ENCODE measurements at places on chromosomes 4 and X.
A peak's percentile ranks its signal among the peaks of the same experiment; 100 is the strongest.

- DNase-seq: no peak
Measured at GRCh38 chr4:123017636-123018395, 95.4 kb upstream of the NUDT6 start.

- DNase-seq: no peak
Measured at GRCh38 chrX:126165721-126166461, at the start of gene DCAF12L2. Gene DCAF12L2, minus strand, starts transcription at chrX:126166289. Its CDS starts 365 bp downstream, at chrX:126165924.

DNA sequence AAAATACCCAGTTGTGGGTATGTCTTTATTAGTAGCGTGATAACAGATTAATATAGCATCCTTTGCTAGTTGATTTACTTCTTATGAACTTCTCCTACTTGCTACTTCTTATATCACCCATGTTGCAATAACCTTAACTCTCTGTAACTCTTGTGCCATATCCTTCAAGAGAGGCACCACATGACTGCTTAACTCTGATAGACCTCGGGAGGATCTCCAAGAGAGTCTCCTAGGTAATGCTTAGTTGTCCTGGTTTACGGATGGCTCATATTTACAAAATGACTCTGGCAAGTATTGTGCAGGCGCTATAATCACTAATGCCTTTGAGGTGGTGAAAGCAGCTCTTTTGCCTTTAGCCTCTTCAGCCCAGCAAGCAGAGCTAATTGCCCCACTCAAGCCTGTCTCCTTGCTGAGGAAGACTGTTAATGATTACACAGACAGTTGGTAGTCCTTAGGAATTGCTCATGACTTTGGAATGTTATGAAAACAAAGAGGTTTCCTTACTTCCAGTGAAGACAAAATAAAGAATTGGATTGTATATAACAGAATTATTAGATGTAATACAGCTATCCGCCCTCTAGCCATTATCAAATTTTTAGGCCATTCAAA, 1305.8 kb downstream of the PCDH7 start:
- DNase-seq: no peak

GRCh38 chr4:77917601-77918000, 55.0 kb downstream of the MRPL1 start:
- no peak for DNase-seq

- DNase-seq: no peak
Measured at GRCh38 chr4:140296335-140297220, 76.9 kb upstream of the SCOC start.

- no peak for DNase-seq
Measured at GRCh38 chr4:74005528-74005927, 7.1 kb upstream of the CXCL5 start.

GRCh38 chr4:70902577-70903290, 565 bp downstream of the MOB1B start:
- peak; percentile 42 for DNase-seq

DNA sequence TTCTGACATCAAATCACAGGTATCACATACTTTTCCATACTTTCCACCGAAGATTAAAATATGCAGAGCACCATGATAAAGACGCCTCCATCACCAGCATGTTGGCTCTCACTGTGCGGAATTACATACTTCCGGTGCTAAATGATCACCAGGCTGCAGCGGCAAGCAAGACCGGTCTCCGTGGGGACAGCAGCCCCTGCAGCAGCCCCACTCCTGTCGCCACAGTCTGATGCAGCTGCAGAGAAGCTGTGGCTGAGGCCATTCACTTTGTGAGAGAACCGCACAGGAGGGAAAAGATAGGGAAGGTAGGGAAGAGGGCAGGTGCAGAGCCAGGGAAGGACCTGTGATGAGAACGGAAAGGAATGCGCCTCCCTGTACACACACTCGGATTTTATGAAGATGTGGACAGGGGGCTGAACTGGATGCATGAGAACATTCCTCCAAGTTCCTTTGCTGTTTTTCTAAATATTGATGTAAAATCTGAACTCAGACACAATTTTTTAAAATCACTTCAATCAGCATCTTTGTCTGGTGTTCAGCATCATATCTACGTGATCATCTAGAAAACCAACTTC, 38.3 kb downstream of the AFAP1 start:
- DNase-seq: no peak

- DNase-seq: no peak
Measured at GRCh38 chr4:40246011-40246900, 49.4 kb downstream of the RHOH start.

GRCh38 chrX:104351173-104351769, 96.5 kb upstream of the ESX1 start:
- DNase-seq: no peak

DNA sequence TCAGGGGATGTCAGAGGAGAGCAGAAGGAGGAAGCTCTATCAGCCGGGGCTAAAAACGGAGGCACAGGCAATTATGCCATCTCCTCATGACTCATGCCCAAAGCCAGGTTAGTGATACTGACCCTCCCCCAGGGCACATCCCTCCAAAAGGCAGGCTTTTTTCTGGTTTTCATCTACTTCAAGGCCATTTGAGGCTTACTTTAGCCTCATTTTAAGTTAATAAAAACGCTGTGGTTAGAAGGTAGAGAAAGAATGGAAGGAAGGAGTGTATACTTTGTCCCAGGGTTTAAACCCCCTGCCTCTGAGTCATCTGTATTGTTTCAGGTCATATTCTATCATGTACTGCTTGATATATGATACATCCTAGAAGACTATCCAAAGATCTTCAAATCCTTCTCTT, 89.7 kb upstream of the NDP start:
- DNase-seq: no peak

GRCh38 chr4:139455126-139455538, 1.2 kb downstream of the RAB33B start:
- no peak for DNase-seq

- DNase-seq: no peak
Measured at GRCh38 chr4:177778623-177779022, 336.4 kb upstream of the AGA start.

DNA sequence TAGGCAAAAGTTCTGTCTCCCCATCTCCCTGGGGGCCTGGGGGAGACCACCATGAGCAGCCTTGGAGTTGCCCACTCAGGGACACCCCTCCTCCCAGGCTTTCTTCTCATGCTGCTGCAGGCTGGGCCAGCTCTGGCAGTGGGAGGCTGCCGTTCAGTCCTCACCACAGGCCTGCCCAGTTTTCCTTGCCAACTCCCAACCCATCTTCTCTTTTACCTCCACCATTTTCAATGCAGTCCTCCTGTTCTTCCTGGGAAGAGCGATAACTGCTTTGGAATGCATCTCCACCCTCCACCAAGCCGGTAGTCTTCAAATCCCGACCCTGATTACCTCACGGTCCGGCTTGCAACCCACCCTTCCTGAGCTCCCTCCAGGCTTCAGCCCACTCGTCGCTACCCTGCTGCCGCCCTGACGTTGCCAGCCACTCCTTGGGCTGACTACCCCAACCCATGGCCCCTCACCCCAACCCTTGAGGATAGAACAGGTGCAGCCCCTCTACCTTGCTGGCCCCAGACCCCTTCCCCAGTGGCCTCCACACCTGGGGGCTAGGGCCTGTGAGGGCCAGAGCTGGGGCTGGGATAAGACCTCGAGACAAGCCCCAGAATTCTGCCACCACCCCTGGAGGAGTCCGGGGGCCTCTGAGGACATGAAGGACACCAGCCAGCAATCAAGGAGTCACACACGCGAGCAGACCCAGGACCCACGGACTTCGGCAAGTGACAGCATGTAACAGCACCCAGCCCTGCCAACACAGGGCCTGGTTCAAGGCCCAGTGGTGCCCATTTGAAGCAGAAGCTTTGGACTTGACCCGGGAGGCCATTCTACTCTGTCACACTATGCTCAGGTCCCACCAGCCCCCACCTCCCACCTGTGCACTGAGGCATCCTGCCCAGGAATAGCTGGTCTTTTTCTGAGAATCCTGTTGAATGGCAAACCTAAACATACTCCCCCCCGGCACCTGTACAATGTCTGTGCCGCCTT, 9.2 kb downstream of the WDR1 start:
- DNase-seq: no peak

DNA sequence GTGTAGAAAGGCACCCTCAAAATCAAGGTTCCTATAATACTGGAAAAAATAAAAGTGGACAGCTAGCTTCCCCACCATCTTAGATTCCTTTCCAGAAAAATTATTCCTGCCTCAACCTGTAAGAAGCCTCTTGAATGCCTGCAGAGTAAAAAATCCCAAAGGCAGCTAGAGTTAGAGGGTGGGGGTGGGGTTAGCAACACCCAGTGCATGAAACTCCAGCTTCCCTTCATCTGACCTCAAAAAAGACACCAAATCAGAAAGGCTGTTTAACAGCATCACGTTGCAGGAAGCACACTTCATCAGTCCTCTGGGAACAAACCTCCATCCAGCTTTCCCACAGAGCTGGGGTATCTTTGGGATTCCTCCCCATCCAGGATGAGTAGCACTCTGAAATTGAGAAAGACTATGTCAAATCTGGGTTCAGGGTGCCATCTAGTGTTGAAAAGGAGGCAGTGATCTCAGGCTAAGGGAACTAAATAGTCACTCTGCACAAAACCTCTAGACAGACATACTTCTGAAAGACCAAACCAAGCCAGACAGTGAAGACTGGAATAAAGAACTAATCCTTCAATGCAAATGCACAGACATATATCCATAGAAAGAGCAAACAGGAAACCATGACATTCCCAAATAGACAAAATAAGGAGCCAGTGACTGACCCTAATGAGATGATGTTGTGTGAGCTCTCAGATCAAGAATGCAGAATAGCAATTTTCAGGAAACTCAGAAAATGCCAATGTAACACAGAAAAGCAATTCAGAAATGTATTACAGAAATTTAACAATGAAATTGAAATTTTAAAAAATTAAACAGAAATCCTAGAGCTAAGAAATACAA, 97.9 kb downstream of the ARHGEF9 start:
- DNase-seq: no peak

GRCh38 chr4:166421556-166422156, 548.6 kb downstream of the TLL1 start:
- no peak for DNase-seq

GRCh38 chrX:126552313-126553022, at the start of gene DCAF12L1:
Gene DCAF12L1, minus strand, starts transcription at chrX:126552814. Its CDS starts 206 bp downstream, at chrX:126552608.
- no peak for DNase-seq

DNA sequence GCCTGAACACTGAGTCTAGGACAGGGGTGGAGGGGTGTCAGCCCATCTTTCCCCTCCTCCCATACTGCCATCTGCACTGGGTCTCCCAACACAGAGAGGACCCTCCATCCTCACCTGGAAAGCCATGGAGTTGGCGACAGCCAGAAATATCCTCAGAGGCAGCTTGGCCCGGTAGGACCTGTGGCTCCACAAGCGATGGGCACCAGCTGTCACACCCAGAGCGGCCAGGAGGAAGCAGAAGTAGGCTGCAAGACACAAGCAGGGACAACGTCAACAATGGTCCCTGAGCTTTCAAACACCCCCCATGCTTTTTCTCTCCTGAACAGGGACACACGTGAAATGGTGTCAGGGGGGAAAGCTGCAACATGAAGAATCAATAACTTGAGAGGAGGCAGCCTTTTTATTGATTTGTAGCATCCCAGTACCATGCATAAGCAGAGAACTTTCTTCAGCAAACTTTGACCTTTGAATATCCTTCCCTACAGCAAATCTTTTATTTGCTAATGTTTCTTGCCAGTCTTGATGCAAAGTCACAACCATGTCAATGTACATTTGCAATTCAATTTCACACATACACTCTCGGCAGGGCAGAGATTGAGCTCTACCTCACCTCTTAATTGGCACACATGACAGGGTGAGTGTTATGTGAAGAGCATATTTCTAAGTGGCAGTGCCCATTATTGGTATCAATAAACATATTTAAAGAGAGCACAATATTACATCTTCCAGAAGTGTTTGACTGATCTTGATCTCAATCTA, 93.2 kb downstream of the SCD5 start:
- DNase-seq: no peak

DNA sequence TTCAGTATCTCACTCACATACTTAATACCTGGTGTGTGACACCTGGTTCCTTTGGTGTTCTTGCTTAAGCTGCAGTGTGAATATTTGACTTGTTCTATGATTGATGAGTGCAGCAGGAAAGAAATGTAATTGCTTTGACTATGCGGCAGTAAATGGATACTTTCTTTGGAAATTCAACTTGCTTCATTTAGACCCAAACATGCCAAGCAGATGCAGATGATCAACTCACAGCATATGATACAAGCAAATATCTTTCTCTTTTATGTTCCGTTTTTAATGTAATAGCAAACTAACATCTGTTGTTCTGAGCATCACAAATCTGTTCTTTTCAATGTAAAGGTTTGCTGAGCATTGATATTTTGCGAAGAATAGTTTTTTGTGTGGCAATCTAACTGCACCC, 549.5 kb downstream of the C4orf33 start:
- DNase-seq: no peak

DNA sequence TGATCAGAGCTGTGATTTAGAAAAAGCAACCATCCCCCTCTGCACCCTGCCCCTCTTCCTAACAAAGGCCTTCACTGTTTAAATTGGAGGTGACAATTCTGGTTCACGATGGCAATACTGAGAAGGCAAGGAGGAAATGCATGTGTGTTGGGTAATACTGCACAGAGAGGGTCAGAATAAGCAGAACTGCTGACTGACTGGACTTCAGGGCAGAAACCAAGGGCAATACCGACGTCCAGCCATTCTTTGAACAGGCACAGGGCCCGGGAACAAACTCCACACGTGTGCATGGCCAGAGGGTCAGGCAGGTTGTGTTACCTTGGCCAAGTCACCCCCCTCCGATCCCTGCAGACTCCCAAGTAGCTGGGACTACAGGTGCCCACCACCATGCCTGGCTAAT, 6.0 kb downstream of the ACSL1 start:
- no peak for DNase-seq

GRCh38 chrX:18619288-18619687, 52.6 kb downstream of the RS1 start:
- DNase-seq: no peak

DNA sequence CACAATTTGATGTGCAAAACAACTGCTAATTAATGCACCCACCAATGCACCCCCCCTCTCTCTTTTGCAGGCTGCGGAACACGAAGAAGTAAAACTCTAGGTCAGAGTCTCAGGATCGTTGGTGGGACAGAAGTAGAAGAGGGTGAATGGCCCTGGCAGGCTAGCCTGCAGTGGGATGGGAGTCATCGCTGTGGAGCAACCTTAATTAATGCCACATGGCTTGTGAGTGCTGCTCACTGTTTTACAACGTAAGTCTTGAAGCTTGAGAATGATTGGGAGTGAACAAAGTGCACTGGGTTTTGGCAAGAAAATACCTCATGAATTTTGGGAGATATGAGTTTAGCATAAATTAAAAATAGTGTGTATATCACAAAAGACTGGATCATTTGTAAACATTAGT, 28.9 kb downstream of the TMPRSS11E start:
- DNase-seq: no peak

- DNase-seq: no peak
Measured at GRCh38 chrX:72478853-72479252, 93.8 kb downstream of the HDAC8 start.

DNA sequence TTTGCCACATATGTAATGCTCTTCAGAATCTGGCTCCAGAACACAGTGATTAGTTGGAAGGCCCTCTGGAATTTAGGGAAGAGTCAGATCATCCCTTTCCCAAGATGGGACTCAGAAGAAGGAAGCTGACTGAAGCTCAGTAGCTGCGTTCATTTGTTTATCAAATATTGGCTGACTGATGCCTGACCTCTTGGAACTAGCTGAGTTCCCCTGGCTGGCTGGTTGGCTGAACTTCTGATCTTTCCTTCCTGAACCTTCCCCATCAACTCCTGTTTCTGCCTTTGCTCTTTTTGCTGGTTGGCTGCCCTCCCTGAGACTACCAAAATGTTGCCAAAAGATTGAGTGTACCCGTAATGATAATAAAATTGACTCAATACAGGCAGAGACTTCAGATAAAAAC, 866.5 kb upstream of the INTU start:
- DNase-seq: no peak
